Glomerular endothelial cell (primary cell): ENCODE measurements at places on chromosomes 3 and 15. TPM values are rescaled to one million over a fixed set of nuclear protein-coding genes. Genes with fewer than 3 reads are reported as not detected.

DNA sequence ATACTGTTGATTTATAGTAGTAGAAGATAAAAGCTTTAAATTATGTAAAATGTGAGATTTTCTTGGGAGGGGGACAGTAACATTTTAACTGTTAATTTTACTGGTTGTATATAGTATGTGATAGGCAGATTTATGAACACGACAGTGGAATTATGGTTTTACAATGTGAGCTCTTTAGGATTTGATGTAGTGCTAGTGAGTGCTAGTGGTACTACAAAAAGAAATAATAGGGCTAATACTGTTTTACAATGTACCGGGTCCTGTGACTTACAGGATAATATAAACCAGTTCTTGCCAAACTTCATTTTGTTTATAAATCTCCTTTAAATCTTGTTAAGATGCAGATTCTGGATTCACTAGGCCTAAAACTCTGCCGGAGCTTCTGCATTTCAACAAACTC, 165.7 kb downstream of the TCF12 start:
- DNase-seq: no peak

DNA sequence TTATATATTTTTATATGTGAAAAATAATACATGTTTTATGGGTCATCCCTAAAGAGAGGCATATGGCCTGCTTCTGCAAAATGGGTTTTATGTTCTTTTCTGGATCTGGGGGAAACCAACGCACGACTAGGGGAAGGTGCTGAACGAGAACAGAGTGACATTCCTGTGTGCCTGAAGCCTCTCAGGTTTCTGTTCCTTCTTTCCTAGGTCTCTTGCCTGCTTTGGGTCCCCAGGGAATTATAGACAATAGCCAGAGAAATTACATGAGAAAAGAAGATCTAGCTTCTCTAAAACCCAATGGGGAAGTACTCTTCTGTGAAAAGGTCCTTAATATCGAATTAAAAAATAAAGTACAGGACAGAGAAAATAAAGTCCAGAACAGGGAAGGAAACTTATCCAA, 66.5 kb downstream of the IGSF11 start:
- DNase-seq: no peak

- DNase-seq: no peak
Observed at GRCh38 chr3:107063351-107063750, 313.9 kb upstream of the CCDC54 start.

DNA sequence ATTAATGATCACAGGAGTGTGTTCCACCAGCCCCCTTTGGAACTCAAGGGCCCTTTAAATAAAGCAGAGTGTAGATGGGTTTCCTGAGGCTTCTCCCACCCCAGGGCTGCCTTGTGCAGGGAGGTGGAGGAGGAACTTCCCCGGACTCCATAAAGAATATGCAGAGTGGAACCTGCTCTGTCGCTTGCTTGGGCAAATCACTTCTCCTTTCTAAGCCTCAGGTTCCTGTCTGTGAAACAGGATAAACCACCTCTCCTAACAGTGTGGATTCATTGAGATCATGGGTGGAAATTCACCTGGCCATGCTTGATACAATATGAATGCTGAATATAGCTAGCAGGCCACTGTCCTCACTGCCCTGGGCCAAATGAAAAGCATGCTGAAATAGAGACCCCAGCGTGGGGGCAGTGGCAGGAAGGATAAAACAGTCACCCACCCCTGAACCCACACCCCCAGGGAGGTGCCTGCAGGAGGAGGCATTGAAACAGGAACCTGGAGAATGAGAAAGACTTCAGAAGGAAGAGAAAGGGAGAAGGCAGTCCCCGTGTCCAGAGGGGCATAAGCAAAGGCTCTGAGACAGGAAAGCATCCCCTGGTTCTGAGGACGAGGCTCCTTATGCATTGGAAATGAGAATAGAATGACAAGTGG, 41.1 kb upstream of the CHRNB4 start:
- DNase-seq: no peak

DNA sequence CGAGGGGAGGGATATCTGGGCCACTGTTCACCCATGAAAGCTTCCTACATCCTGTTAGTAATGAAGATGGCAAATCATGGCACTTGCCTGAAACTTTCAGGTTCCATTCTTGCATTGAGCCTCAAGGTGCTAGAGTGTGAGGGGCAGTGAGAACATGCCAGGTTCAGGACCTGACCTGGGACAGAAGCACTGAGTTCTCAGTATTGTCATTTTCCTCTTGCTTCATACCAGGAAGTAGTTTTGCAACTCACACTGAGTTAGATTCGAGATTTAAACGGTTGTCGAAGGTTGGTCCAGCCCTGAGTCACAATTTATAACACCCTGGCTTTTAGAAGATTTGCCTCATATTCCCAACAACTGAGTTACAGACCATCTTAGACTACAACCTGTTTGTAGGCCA, 11.8 kb upstream of the MEIS2 start:
- no peak for DNase-seq

DNA sequence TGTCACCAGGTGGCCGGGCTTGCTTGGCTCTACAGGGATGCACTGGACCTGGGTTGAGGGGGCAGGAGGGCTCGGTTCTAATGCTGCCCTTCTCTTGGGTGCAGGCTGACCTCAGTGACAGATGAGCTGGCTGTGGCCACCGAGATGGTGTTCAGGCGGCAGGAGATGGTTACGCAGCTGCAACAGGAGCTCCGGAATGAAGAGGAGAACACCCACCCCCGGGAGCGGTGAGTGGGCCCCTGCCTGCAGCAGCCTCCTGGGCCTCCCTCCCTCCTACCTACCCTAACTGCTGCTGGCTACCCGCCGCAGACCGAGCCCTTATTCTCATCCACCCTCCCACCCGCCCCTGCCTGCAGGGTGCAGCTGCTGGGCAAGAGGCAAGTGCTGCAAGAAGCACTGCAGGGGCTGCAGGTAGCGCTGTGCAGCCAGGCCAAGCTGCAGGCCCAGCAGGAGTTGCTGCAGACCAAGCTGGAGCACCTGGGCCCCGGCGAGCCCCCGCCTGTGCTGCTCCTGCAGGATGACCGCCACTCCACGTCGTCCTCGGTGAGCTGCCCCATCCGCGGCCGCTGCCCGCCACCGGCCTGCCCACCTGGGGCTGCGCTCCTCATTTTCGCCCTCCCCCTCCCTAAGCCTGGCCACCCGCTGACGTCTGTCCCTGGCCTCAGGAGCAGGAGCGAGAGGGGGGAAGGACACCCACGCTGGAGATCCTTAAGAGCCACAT, 5.6 kb downstream of the FES start:
- DNase-seq: no peak

DNA sequence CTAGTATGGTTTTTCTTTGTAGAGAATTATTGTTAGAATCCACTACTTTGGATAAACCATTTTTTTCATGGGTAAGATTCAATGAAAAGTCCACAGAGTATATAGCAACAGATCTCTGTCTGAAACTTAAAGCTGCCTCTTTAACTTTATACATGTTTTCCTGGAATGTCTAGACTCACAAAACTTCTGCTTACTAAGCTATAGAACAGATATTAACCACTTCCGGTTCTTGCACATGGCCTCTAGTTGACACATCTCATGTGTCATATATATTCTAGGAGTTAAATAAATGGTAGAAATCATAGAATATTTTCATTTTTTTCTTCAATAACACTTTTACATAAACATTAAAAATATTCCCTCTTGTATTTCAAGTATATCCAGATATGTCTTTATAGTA, 1693.9 kb downstream of the SI start:
- no peak for DNase-seq

GRCh38 chr3:61199843-61200242, 51.4 kb downstream of the FHIT start:
- no peak for DNase-seq

- DNase-seq: no peak
Observed at GRCh38 chr3:74074700-74075099, 450.0 kb upstream of the PDZRN3 start.

DNA sequence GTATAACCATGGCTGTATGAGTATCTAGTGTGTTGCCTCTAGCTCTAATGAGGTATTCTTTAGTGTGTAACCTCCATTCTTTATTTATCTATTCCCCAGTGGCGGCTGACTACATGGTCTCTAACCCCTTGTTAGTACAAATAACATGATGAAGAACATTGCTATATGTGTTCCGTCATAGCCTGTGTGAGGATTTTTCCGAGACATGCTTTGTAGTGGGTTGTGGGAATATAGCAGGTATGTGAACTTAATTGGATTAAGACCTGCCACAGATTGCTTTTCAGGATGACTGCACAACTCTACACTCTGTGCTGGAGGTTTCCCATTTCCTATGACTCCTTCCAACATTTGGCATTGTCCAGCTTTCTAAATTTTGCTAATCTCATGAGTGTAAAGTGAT, 563.4 kb downstream of the ROBO1 start:
- no peak for DNase-seq

- DNase-seq: no peak
Observed at GRCh38 chr3:87309601-87310000, 33.2 kb upstream of the POU1F1 start.

GRCh38 chr3:51966016-51966415, 1.2 kb downstream of the PCBP4 start:
- no peak for DNase-seq

- no peak for DNase-seq
Observed at GRCh38 chr15:88491158-88491557, 23.6 kb downstream of the MRPS11 start.

GRCh38 chr3:182389071-182389815, 404.1 kb upstream of the ATP11B start:
- DNase-seq: no peak

GRCh38 chr15:63347074-63347857, 34.4 kb downstream of the CA12 start:
- no peak for DNase-seq

- no peak for DNase-seq
Observed at GRCh38 chr3:26657348-26657976, 34.9 kb downstream of the LRRC3B start.

DNA sequence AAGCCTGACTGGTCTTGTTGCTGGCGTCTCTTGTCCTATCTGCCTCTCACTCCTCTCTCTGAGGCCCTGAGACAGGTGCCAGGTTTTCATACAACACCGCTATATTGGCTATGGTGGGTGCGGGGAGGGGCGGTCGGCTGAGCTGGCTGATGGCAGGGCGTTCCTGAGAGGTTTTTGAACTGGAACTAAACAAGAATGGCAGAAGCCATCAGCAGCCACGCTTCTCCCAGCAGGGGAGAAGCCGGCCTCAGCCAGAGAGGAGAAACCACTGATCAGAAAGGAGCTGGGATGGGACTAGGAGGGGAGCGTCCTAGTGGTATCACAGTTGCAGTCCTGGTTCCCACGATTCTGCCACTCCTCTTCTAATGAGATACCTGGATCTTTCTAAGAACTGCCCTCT, 89.9 kb upstream of the PRR23E start:
- DNase-seq: no peak

GRCh38 chr3:64190517-64191515, 34.5 kb downstream of the PRICKLE2 start:
- DNase-seq: no peak

- DNase-seq: no peak
Observed at GRCh38 chr15:38612159-38612863, 47.7 kb upstream of the RASGRP1 start.

DNA sequence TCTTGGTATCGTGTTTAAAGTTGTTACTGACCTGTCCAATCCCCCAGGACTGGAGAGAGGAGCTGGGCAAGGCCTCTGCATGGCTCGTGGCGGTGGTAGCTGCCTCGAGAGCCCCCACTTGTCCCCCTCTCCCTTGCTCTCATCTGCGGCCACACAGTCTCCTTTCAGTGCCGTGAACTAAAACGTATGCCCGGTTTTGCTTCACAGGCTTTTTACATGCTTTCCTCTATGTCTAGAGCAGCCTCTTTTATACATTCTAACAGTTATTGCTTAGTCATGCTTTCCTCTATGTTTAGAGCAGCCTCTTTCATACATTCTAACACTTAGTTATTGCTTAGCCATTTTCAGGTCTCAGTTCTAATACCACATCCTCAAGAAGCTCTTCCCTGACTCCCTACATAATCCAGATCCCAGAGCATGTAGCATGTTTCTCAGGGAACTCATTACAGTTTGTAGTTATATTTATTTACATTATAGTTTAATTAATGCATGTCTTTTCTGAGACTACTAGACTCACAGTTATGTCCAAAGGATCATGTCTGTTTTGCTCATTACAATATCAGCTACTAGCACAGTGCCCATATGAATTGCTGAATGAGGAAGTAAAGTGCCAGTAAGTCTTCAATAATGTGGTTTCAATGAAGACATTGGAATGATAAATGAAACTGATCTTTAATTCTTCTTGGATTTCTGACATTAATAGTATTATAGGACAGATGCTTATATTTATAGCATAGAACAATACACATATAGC, 66.5 kb upstream of the TBL1XR1 start:
- no peak for DNase-seq

- no peak for DNase-seq
Observed at GRCh38 chr3:132661101-132661500, 972 bp downstream of the UBA5 start.

GRCh38 chr3:143201045-143201444, 81.5 kb downstream of the CHST2 start:
- DNase-seq: no peak

DNA sequence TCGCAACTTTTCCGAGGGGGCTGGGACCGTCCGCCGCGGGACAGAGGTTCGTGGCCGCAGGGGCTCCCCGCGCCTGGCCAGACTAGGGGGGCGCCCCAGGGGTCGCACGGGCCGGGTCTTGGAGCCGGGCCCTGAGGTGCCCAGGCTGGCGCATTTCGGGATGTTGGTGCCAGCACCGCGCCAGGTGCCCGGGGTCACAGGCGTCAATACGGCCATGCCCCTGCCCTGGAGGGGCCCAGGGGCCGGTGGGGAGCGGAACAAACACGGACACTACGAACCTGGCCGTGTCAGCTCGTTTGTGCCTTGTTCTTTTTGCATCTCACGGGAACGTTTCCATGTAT, 366 bp downstream of the TM6SF1 start:
- no peak for DNase-seq

- DNase-seq: no peak
Observed at GRCh38 chr3:152399374-152399773, 130.6 kb downstream of the MBNL1 start.

GRCh38 chr3:55454611-55455010, 32.5 kb downstream of the WNT5A start:
- DNase-seq: no peak

- peak; percentile 48 for DNase-seq
Observed at GRCh38 chr15:98311566-98312188, 336.7 kb upstream of the IGF1R start.

TGM5 gene
- total RNA-seq: not detected in 2 replicates

FBXW12 gene
- not detected in 2 replicates for total RNA-seq

GOLGA8G gene
- total RNA-seq: not detected in 2 replicates

PDCD10 gene
- total RNA-seq: 65.2 and 75.2 TPM in 2 replicates

PRTG gene
- 8.6 and 11.9 TPM in 2 replicates for total RNA-seq

BCHE gene
- total RNA-seq: 29.0 and 29.1 TPM in 2 replicates

EOMES gene
- not detected in 2 replicates for total RNA-seq

GOLGA6A gene
- total RNA-seq: not detected in 2 replicates

NDUFB4 gene
- 150 and 170 TPM in 2 replicates for total RNA-seq

ATP8B4 gene
- not detected in 2 replicates for total RNA-seq

TRPM1 gene
- not detected in 2 replicates for total RNA-seq

CSTA gene
- not detected in 2 replicates for total RNA-seq

APBA2 gene
- total RNA-seq: 53.5 and 59.1 TPM in 2 replicates

ARHGAP31 gene
- total RNA-seq: 53.9 and 73.3 TPM in 2 replicates

NDN gene
- total RNA-seq: 47.8 and 63.3 TPM in 2 replicates

TBC1D5 gene
- total RNA-seq: 52.4 and 67.7 TPM in 2 replicates
